Naive B cell (primary cell): ENCODE measurements at places on chromosomes 6 and 20.
A peak's percentile ranks its signal among the peaks of the same experiment; 100 is the strongest.

DNA sequence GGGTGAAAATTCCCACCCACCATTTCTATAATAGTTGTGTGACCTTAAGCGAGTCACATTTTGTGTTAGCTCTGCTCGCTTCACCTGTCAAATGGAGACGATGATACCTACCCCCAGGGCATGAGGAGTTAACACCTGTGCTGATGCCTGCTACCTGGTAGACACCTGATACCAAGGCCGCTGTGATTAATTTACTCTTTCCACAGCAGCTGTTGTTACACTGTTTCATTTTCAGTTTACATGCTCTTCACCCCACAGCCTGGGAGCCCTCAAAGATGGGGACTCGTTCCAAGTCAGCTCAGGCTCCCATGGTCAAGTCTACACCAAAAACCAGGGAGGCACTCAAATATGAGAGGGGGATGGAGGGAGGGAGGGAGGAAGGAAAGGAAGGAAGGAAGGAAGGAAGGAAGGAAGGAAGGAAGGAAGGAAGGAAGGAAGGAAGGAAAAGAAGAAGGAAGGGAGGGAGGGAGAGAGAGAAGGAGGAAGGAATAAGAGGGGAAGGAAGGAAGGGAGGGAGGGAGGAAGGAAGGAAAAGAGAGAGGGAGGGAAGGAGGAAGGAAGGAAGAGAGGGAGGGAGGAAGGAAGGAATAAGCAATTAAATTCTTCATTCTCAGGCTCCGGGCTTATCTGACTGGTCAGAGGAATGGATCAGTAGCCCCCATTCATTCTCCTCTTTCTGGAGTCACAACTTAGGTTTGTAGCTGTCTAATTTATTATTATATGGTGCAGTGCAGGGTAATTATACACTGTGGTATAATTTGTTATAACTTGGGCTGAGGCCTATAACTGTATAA lies 40.9 kb downstream of the PDYN start:
- DNase-seq: peak; percentile 25

DNA sequence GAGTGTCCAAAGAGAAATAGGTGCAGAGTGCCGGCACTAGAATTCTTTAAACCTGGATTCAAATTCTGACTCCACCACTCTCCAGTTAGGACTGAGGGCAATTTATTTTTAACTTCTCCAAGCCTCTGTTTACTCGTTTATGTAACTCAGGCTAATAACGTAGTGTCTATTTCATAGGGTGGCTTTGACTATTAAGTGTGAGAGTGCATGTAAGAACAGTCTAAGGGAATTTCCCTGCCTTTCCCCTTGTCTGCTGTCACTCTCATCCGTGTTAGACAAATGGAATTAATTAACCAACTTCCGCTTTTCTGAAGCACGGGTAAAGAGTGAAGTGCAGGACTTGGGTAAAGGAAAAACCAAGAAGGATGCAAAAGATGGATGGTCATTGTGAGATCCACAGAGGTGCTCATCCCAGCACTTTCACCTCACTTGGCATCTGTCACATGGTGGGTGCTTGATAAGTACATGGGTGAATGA lies 4.1 kb upstream of the ZKSCAN8 start:
- DNase-seq: peak; percentile 71

GRCh38 chr6:148530394-148530953 lies 187.8 kb downstream of the SASH1 start:
- DNase-seq: no peak

DNA sequence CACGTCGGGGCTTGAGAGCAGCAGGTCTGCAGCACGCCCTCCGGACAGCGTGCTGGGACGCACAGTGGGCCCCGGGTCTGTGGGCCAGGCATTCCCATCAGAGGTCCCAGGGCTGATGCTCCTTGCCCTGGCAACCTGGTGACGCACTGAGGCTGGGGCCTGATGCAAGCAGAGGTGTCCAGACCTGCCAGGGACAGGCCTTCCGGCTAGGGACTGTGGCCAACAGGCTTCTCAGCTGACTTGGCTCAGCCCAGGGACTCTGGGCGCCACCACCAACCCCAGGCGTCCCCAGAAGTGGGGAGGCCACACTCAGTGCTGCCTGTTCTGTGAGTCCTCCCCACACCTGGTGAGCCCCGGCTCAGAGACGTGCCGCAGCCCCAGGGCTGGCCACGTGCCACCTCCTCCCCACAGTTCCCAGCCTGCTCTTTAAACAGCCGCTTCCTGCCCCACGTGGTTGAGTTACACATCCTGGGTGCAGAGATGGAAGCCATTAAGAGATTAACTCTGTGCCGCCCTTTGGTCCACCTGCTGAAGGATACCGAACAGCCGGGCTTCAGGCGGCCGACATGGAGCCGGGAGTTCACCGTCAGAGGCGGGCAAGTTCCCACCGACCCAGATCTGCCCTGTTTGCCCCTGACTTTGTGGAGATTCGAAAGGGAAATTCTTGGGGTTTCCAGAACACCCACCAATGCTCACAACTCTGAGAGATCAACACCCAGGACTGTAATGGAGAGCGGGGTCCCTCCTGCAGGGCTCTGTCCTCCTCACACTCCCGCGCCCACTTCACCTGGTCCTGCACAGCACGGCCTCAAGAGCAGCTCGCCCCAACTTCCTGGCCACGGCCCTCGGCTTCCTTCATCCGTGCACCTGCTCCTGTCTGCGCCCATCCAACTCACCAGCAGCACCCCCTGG lies 37.6 kb upstream of the ZBP1 start:
- no peak for DNase-seq

DNA sequence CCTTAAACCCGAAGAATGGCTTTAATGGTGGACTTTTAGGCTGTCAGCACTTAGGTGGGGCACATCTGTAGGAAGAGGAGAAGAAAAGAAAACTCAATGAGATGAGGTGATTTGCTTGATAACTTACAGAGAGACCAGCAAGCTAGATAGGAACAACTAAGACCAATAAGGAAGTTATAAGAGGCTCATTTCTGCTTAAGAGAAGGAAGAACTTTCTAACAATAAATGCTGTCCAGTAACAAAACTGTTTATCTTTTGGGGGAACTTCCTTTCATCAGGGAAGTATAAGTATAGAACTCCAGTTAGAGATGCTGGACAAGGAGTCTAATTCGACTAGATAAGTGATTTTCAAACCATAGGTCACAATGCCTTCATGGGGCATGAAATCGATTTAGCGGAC lies 107.2 kb upstream of the SIRPA start:
- DNase-seq: no peak

DNA sequence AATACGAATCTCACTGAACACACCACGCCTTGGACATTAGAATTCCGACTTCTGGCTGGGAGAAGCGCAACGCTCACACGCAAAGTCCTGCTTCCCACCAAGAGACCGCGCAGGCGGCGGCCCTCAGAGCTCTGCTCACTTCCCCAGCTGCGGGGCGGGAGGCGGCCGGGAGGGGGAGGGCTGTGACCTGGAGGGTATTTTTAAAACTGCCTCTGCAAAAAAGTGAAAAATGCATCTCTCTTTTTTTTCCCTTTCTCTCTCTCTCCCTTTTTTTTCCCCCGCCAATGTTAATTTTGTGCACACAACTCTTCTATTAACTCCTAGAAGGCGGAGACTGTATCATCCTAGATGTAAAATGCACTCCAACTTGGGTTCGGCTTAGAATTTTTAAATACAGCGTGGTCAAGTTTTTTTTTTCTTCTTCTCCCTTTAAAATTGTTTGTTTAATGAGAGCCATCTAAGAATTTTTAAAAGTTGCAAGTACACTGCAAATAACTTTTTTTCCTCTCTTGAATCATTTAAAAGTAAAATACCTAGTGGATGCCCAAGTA lies 66.4 kb downstream of the STX11 start:
- DNase-seq: no peak

DNA sequence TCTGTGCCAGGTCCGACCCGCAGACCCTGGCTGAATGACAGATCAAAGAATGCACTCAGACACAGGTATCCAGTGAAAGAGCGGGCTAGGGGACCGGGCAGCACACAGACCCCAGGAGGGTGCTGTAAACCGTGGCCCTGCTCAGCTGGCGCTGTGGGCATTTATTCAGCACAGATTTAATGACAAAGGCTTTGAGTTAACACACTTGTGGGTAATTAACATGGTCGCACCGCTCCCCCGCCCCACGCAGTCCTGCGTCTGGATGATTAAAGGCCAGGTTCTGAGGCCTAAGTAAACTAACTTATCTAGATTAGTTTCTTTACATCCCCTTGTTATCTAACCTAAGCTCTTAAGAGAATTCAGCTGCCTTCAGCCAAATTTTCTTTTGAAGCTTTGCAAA lies 3.5 kb downstream of the MAK start:
- DNase-seq: no peak
